Activated CD4-positive, CD25-positive, alpha-beta regulatory T cell treated with anti-CD3 and anti-CD28 coated beads, Interleukin-2, amount 50 U/mL, for 24 hours (primary cell): ENCODE measurements at places on chromosomes 1 and 21.

DNA sequence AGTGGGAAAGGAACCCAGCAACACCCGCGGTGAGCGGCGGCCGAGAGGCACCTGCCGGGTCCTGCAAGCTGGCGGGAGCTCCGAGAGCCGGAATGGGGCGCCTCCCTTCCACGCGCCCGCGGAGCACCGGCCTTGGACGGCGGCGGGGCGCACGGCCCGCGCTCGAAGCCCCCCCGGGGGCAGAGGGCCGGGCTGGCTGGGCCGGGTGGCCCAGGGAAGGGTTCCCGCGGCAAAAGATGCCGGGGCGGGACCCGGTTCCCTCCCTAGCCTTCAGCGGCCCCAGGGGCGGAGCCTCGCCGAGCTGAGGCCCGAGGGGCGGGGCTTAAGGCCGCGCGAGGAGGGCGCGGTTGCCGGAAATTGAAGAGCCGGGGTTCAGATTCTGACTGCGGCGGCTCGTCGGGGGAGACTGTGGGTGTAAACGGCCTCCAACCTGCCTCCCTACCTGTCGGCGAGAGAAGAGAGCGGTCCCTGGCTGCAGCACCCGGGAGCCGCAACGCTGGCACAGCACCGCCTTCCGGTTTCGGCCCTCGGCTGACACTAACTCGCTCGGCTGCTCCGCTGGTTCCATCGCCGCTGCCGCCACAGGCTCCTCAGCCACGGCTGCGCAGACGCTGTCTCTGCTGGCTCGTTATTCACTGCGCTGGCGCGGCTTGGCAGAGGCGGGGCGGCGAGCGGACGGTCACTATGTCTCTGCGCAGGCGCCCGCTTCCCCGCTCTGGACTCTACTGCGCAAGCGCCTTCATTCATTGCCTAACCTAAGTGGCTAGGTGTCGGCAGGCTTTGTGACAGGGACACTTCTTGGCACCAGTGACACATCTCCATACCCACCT lies at the start of gene RABIF:
Gene RABIF, minus strand, starts transcription at position 619 of the 830 bp plus-strand sequence. Its CDS starts 51 bp downstream, at position 568.
- peak; percentile 91 for ATAC-seq

GRCh38 chr1:185971688-185972087 lies 237.5 kb downstream of the HMCN1 start:
- no peak for ATAC-seq

DNA sequence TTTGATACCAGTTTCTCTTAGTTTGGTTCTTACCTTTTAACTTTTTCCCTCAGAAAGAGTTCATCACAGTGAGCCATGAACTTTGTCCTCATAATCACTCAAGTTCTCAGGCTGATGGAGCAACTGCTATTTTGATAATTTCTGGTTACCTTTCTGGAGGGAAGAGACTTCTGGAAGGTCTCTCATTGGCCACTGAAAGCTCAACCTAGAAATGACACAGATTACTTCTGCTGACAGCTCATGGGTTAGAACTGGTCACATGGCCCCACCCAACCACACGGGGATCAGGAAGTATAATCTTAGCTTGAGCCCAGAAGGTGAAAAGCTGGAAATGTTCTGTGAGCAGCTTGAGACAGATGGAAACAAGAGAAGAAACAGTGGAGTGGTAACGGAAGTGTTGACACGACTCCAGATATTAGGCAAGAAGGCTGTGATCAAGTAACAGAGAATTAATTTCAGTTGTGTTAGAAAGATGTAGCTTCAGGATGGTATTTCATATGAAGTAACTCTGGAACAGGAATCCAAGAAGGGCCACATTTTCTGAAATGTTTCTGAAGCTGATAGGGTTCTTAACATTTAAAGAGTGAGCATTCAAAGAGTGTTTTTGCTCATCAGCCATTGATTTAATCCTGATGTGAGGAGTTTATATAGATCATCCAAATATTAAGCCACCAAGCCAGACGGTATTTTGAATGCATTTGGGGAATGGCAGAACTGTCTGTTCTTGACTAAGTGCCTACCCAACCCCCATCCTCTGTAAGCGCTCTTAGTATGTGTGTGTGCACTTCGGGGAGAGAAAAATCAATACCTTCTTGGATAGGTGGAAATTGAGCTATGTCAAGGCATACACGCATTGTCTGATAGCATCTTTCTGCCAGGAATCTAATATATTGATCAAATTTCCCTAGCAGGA lies 21.9 kb upstream of the XPR1 start:
- ATAC-seq = peak; percentile 28

- no peak for ATAC-seq
Observed at GRCh38 chr1:230054092-230054749, 12.8 kb upstream of the GALNT2 start.

DNA sequence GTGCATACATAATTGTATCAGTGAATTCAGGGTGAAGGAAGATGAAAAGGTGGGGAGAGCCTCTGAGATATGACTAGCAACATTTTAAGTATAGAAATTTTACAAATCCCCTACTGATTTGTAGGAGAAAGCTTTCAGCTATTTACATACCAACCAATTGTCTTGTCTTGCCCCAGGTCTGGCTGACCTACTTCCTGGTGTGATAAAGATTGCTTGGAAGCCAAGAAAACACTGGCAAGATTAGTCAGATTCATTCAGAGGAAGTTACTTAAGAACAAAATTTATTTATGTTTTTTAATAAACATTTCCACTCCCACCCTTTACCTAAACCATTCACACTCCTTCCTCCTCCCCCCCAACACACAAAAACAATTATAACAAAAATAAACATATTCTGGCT lies 17.5 kb downstream of the PTGS2 start:
- no peak for ATAC-seq

- ATAC-seq = no peak
Observed at GRCh38 chr1:209777587-209777986, 6.8 kb downstream of the C1orf74 start.

- peak; percentile 85 for ATAC-seq
Observed at GRCh38 chr21:36079010-36079649, 9.3 kb downstream of the CBR1 start.

DNA sequence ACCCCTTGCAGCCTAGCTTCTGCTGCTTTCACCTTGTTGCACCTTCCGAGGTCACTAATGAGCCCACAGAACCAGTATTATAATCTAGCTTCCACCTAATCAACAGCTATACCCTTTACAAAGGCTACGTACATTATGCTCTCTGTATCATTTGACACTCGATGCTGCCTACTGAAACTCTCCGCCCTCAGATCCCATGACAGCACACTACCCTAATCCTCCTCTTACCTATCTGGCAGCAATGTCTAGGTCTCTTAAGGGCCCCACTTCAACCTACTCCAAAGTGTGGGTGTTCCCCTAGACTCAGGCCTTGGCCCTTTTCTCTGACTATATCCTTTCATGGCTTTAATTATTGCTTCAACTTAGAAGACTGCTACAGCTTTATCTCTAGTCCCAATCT lies 4.8 kb upstream of the MRPS21 start:
- ATAC-seq = no peak

DNA sequence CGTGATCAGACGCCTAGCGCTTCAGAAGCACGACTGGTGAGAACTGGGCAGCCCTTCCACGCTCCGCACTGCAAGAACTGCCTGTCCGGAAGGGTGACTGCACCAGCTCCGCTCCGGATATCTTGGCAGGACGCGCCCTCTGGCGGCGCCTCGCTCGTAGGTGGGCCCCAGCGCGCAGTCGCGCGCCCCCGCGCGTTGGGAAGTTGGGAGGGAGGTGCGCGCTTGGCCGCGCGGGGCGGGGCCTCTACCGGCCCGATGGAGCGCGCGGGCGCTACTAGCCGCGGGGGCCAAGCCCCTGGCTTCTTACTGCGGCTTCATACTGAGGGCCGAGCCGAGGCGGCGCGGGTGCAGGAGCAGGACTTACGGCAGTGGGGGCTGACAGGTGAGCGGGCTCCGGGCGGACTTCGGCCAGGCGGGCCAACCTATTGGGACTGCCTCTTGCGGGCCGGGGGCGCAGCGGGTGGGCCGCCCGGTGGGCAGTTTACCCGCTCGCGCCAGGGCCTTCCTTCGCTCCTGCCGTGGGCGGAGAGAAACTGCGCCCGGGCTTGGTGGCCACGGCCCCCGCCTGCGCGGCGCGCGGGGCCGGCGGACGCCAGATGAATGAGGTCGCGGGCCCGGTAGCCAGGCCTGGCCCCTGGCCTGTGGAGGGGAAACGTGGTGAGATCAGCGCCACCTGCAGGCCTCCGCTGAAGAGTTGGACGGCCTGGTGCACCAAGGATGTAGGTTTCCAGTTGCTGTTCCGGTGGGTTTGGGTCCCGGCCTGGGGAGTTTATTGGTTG lies at the start of gene CHD1L:
Gene CHD1L, plus strand, starts transcription at position 236 of the 779 bp plus-strand sequence. Its CDS starts 20 bp downstream, at position 256.
- ATAC-seq = peak; percentile 90

DNA sequence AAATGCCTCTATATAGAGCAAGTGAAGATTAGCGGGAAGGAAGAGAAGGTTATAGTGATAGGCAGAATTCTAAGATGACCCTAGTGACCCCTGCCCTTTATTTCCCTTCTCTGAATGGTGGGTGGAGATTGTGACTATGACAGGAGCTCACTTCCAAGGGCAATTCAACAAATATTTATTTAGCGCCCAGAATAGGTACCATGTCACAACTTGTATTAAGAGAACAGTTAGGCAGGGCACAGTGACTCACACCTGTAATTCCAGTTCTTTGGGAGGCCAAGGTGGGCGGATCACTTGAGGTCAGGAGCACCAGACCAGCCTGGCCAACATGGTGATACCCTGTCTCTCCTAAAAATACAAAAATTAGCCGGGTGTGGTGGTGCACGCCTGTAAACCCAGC lies 236.0 kb upstream of the POGK start:
- no peak for ATAC-seq

DNA sequence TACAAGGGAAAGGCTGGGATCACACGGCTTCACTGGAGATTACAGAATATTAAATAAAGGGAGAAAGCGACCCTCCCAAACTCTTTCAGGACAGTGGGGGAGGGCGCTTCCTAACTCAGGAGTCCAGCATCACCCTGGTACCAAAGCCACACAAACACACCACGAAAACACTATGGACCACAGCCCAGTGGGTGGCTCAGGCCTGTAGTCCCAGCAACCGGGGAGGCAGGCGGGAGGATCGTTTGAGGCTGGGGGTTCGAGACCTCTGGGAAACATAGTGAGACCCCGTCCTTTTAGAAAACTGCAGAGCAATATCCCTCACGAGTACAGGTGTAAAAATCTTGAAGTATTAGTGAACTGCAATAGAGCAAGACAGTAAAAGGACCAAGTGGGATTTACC lies 16.0 kb downstream of the TRIM11 start:
- ATAC-seq = no peak

DNA sequence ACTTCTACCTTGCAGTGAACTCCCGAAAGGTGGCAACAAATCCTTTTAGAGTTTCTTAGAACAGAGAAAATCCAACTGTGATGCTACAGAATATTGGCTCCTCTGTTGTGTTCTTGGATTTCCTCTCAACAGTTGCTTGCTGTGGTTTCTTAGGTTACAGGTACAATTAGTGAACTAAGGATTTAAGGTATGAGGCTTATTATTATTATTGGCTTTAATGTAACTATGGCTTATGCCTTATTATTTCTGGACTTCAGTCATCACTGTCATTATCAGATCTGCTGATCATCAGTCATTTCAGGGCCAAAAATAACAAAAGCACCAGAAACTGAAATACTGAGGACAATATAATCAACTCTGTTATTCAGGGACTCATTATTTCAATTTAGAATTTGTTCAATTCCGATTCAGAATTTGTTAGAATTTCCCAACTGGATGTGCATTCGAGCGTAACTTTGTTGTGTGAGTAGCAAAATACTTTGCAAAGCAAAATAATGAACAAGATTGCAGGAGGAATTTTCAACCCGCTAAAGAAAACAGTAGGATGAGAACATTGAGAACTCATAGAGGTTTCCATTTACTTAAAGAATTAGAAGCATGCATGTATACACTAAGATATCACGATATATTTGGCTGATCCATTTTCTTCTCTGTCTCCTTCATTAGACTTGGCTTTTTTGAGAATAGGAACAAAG lies 65.5 kb upstream of the AK4 start:
- ATAC-seq = no peak

- ATAC-seq = no peak
Observed at GRCh38 chr1:201673915-201674314, 135.0 kb downstream of the NAV1 start.

GRCh38 chr1:32215629-32216480 lies 6.3 kb downstream of the TMEM234 start:
- peak; percentile 83 for ATAC-seq

GRCh38 chr1:212622906-212623305 lies 14.3 kb downstream of the ATF3 start:
- no peak for ATAC-seq

DNA sequence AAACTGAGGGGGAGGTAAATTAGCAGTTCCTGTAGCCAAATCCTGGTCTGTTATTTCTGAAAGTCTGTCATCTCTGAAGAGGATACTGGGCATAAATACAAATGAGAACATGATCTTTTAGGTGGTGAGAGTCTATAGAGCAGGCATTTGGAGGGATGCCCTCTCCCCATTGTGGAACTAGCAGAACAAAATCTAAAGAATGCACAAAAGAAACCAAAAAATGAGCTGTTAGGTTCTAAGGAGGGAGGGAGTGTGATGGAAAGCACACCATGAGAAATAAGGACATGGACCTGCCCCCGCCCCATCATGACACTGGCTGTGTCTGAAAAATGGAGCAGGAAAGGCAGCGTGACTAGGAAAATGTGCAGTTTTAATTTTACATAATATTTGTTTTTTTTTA lies 262.0 kb downstream of the KIF26B start:
- ATAC-seq = no peak

DNA sequence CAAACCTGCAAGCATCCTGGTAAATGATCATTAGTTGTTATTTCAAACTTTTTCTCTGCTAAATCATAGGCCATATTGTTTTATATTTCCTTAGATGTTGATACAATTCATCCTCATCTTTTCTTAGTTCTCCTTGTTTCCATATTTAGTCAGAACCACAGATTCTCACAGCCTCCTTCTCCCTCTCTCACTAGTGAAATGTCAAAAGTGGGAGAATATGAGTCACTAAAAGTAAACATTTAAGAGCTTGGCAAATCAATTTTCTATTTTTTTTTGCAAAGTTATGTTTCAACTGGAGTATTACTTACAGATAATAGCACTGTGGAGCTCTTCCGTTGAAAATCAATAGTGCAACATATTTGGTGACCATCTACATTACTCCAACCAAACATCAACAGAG lies 308.8 kb downstream of the COL11A1 start:
- no peak for ATAC-seq

GRCh38 chr1:223815865-223816264 lies 29.9 kb downstream of the TP53BP2 start:
- ATAC-seq = no peak

DNA sequence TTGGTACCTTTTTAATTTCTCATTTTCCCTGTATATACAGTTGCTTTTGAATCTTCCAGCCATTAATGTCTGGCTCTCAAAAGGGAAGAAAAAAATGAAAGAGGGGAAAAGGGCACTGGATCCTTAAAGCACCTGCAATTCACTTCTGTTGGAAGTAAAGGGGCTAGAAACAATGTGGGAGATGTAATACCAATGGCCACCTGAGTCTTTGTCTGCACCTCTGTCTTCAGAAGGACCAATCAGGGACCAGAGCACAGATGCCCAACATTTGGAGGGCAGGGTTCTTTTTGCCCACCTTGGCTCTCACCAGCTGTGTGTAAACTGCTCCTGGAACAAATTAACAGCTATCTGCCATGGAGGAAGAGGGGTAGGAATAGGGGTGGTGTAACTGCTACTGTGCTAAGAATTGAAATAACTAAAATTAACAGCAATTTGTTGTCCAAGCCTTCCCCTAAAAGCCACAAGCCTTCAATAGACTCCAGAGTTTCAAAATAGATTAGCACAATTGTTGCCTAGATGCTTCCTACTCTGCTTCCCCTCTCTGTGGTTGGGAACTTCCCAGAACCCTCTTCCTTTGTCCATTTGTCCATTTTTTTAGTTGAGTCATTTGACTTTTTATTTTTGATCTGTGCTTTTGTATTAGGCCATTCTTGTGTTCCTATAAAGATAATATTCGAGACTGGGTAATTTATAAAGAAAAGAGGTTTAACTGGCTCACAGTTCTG lies 11.5 kb upstream of the LRRC8B start:
- no peak for ATAC-seq
